Right lobe of liver (tissue), 6 donors: ENCODE measurements at places on chromosomes 6 and 20. TPM values are rescaled to one million over a fixed set of nuclear protein-coding genes. Genes with fewer than 3 reads are reported as not detected.

DLK2 gene
- not detected for total RNA-seq

TRIM31 gene
- total RNA-seq = 5.1 TPM

DNAAF9 gene
- 4.3 TPM for total RNA-seq

CDYL gene
- 12.4 TPM for total RNA-seq

RAET1L gene
- total RNA-seq = not detected

HAO1 gene
- 149 TPM for total RNA-seq

CALHM5 gene
- 0.24 TPM for total RNA-seq

DUSP15 gene
- not detected for total RNA-seq

COX4I2 gene
- not detected for total RNA-seq

DNA sequence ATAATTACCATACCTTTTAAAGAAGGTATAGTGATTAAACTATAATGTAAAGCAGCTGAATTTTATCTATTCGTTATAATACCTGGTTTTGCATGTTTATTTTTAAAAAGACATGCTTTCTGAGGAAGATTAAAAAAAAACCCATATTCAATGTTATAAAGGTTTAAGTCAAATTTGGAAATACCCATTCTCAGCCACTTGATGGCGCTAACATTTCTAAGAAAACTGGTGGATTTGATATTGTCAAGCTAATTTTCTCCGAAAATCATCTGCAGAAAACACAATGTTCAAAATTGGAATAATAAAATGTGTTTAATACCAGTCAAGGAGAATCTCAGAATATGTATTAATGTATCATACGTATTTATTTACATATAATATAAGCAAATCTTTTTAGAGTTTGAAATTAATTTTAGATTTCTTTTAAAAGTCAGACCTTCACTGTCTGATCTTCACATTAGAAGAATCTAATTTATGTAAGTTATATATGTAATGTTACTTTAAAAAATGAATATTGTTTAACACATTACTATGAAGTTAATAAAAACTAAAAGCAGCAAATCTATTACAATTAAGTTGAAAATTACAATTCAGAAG is 35.0 kb downstream of the SHPRH start:
- no peak for DNase-seq

DNA sequence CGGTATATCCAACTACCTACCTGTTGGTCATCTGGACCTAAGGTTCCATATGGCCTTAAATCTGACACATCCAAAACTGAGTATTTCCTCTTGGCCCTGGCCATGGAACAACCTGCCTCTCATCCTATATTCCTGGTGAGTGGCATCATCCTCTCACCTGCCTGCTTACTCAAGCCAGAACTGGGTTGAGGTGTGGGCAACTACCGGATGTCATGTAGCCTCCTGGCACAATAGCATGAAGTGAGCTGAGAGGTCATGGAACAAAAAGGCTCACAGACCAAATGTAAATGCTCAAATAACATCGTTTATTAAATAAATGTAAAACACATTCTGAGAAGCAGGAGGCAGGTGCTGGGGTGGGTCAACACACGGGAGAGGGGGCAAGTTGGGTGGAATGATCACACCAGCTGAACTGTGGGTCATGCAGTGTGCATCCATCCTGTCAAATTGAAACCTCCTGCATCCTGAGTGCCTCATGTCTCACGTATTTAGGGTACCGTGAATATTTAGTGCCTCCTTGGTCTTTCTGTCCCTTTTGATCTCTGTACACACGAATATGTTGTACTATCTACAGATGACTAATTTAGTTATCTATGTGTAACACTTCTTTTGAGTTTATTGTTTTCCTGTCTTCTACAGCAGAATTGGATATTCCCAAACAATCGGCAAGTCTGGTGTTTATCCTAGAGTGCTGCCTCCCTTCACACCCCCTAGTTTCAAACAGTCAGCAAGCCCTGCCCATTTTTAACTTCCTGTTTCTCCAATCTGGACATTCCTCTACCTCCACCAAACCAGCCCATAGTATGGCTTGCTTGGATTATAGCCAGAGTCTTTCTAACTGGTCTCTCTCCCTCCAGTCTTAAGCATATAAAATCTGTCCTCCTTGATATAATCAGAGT is 7.9 kb upstream of the POU5F1 start:
- no peak for DNase-seq

GRCh38 chr6:136037876-136038460 is 186.5 kb downstream of the PDE7B start:
- no peak for DNase-seq

DNA sequence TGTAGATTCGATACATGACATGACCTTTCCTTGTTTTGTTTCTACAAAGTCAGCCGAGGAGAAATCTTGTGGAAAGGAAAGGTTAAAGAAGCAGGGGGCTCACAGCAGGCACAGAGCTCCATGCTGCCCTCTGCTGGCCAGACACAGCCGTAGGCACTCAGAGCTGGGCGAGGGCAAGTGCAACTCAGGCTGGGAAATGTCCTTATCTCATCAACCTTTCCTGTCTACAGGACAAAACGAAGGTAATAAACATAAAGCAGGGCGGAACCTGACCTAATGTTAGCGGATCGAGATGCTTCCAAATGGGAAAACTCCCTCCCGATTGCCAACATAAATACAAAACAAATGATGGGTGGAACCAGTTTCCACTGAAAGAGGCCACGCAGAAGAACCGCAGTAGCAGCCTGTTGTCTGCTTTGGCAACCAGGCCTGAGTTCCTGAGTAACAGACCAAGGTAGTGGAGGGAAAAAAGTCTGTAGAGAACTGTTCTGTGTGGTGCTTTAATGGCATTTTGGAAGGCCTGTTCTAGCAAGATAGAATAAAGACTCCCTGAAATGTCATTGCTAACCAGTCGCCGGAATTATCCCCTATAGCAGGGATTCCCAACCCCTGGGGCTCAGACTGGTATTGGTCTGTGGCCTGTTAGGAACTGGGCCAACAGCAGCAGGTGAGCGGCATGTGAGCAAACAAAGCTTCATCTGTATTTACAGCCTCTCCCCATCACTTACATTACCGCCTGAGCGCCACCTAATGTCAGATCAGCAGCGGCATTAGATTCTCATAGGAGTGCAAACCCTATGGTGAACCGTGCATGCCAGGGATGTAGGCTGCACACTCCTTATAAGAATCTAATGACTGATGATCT is 85.2 kb downstream of the MBOAT1 start:
- peak; percentile 85 for DNase-seq

DNA sequence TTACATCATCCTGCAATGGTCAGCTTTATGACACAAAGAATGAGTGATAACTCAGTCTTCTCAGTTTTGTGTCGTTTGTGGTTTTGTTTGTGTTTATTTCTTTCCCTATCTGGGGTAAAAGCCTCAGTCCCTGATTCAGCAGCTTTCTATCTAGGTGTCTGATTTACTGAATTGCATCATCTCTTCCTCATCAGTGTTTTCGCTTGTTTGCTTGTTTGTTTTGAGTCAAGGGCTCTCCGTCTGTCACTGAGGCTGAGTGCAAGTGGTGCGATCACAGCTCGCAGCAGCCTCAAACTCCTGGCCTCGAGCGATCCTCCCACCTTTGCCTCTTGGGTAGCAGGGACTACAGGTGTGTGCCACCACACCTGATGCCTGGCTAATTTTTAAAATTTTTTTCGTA is 548.9 kb downstream of the PRKN start:
- DNase-seq = no peak

DNA sequence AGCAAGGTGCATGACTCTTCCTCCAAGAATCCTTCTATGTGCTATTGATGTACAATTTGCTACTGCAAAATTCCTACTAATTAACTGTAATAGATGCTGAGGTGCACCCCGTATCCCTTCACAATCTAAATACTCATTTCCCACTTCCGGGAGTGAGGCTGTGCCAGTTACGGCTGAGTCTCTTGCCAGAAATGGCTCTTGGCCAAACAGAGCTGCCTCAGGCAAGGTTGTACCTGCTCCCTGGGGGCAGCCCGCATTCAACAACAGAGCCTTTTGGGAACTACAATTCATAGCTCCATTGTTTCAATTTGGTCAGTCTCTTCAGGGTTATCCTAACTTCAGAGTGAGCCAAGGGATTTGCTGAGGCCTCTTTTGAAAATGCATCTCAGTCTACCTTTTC is 789.8 kb upstream of the MAP3K7 start:
- DNase-seq = no peak

DNA sequence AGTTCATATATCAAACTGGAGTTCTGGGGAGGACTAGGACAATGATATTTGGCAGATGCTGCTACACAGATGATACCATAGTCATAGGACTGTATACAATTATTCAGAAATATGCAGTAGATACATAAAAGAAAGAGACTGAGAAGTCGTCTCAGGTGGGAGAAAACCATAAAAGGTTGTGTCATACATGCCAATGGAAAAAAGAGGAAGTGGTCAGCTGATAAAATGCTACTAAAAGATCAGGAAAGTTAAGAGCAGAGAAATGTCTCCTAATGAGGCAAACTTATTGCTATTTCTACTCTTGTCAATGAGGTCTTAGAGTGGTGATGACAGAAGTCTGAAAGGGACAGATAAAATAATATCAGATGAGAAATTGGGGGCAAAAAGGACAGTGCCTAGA is 407.6 kb downstream of the COL12A1 start:
- no peak for DNase-seq

DNA sequence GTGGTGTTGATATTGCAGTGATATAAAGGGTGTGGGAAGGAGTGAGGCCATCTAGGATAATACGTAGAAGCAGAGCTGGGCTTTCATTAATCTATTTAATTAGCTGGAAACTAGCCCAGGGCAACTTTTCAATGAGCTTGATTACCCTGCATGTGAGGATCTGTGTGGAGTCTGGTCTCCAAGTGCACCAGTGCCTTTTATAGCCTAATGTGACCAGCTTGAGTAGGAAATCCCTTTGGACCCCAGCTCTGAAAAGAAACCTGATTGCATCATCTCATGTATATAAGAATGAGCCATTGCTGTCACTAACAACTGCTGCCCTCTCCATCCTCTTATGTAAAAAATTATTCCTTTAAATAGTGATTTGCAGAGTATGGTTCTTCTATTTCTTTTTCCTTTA is 72.6 kb downstream of the CD109 start:
- no peak for DNase-seq

- DNase-seq = no peak
These were observed 206.0 kb downstream of the SIM1 start for GRCh38 chr6:100258752-100259151.

GRCh38 chr6:7691675-7692452 is 34.0 kb upstream of the BMP6 start:
- DNase-seq = no peak

DNA sequence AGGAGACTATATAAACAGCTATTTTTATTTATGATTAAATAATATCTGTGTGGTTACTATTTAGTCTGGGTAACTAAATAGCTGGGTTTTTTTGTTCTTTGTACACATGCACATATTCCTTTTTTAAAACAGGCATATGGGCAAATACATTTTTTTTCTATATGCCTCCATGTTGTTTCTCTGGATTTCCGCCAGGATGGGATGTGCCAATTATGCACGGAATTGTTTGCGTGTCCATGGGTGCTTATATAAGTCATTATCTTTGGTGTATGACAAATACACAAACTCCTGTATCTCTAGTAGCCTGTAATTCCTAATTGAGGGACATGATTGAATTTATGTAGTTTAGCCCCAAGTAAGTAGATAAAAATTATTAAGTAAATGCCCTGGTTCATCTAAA is 226.9 kb downstream of the BCKDHB start:
- no peak for DNase-seq

GRCh38 chr20:7362601-7363000 is 577.7 kb downstream of the HAO1 start:
- DNase-seq = no peak

- DNase-seq = no peak
These were observed 1075.6 kb upstream of the GJE1 start for GRCh38 chr6:141056945-141057625.

DNA sequence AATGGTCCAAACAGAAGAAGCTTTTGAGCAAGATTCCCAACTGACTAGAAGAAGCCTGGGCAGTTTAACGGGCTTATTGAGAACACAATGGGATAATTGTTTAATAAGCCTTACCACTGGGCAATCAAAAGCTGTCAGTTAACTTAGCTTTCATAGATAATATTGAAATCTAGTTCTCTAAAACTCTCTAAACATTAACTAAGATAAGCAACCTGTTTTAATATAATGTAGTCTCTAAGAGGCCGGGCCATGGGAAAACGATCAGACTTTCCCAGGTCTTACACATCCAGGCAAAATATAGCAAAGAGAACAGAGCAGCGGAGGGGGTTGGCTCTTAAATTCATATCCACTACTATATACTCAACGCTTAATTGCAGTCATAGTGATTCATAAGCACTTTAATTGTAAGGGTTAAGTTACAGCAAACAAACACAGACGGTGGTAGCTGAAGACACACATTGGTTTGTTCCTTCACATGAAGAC is 128.0 kb upstream of the FAM83B start:
- no peak for DNase-seq

- DNase-seq = no peak
These were observed 11.4 kb downstream of the CRISP3 start for GRCh38 chr6:49732781-49733180.

DNA sequence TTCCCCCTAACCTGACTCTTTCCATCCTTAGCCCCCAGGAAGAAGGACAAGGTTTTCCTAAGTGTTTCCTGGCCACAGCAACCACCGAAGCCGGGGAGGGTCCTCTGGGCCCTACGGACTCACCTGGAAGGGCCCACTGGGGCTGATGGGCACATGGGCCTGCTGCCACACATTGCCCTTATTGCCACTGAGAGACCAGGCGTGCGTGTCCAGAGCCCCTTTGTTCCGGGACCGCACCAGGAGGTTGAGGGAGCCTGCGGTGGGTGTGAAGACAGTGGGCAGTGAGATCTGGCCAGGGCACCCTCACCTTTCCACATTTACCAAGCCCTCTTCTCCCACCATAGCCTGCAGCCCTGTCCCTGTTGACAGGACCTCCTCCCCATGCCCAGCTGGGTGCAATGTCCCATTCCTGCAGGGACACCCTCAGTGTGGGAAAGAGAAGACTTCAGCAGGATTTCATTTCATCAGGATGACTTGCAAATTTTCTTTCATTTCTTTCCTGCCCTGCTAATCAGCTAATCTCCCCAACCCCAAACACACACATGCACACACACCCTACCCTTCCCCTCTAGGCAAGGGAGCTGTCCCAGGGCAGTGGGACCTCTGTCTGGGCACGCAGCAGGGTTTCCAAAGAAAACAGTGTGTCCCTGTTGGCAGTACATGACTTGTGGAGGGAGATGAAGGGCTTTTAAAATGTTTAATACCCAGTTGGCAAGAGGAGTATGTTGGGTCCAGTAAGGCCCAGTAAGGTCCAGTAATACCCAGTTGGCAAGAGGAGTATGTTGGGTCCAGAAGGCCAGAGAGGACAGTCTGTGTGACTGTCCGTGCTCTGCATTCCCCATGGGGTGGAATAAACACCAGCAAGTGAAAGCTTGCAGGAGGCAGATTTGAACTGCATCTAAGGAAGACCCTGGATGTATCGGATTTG is 59.0 kb downstream of the MDGA1 start:
- DNase-seq = no peak
